D721Med (cell line): ENCODE measurements at places on chromosomes 1 and 21.

DNA sequence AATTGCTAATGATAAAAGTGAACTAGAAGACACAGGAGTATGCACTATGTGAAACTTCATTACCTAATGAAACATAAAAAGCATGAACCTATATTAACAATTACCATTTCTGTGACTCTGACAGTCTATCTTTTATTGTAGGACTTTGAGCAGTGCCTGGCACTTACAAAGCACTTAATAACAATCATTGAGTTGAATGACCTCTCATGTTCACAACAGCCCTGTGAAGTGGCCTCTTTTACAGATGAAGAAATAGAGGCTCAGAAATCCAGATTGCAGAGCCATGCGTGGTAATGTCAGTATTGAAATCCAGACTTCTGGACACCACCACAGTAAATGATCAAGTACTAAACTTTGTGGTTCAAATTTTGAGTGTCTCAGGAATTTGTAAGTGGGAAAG is 326.4 kb downstream of the NTNG1 start:
- no peak for DNase-seq

- no peak for DNase-seq
Observed at GRCh38 chr21:32705139-32705538, 22.7 kb downstream of the SYNJ1 start.

- DNase-seq, result no peak
Observed at GRCh38 chr1:64595871-64596515, 126.1 kb downstream of the CACHD1 start.

DNA sequence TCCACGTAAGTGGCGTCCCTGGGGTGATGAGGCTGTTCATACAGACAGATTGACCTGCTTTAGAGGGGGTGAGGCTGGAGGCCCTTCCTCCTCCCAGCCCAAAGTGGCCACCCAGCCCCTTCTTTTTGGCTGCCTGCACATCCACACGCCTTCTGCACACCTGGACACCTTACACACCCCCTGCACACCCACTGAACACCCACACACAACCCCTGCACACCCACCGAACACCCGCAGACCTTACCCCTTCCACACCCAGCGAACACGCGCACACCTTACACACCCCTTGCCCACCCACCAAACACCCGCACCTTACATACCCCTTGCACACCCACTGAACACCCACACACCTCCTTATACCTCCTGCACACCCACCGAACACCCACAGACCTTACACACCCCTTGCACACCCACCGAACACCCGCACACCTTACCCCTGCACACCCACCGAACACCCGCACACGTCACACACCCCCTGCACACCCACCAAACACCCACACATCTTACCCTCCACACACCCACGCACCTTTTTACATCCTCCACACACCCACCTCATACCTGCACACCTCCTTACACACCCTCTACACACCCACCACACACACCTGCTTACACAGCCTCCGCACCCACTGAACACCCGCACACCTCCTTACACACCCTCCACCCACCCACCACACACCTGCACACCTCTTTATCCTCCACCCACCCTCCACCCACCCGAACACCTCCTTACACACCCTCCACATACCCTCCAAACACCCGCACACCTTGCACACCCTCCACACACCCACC is 37.7 kb downstream of the COQ8A start:
- DNase-seq, result no peak

- DNase-seq, result no peak
Observed at GRCh38 chr1:15426492-15427279, 11.6 kb upstream of the CTRC start.

- DNase-seq, result no peak
Observed at GRCh38 chr1:213003256-213003655, 12.4 kb downstream of the ANGEL2 start.

GRCh38 chr1:199794105-199794863 is 233.2 kb upstream of the NR5A2 start:
- no peak for DNase-seq

- no peak for DNase-seq
Observed at GRCh38 chr1:107963601-107964335, 1.2 kb downstream of the VAV3 start.

DNA sequence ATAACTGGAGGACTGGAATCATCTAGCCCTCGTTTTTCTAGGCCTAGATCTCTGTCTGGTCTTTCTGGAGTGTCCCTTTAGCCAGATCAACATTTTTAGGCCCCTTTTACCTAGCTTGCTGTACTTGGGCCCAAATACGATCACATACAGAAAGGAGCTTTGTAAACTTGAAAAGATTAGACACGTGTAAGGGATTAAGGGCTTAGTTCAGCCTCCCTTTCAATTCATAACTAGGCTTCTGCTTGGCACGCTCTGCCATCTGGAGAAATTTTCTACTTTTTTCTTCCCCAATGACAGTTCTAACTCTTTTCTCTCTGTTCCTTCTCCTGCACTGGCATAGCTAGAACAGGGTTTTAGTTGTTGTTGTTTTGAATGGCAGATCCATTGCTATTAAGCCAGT is 153.3 kb upstream of the BEND5 start:
- no peak for DNase-seq

DNA sequence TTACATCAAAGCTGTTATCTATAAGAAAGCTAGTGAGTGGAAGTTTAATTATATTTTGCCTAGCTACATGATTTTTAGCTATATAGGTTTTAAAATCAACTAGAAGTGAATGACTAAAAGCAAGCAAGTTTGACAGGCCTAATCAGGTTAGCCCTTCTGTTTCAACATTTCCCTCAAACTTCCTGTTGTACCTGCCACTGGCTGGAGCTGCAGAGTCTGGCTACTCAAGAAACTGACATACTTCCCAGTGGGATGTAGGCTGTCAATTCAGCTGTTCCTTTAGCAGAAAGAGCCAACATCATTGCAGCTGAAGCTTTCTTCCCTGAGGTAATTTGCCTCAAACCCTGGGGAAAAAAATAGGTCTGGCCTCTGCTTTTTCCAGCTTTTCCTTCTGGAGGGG is 87.1 kb upstream of the TNR start:
- no peak for DNase-seq

- DNase-seq, result no peak
Observed at GRCh38 chr1:61097722-61098121, 15.4 kb downstream of the NFIA start.

DNA sequence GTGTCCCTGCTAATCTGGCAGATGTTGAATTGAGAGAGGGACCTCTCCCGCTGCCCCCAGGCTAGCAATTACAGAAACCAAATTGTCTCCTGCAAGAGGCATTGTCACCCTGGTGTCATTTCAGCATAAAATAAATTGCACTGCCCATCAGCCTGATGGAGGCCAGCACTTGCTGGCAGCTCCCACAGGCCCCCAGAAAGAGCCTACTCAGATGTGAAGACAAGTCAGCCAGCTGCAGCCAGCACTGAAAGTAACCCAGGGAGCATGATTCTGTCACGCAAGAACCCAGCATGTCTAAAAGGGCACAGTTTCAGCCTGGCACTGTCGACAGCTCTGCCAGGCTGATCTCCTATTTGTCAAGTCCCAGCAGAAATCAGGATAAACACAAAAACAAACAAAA is 110.3 kb upstream of the CTTNBP2NL start:
- no peak for DNase-seq

GRCh38 chr1:78113156-78113916 is 67.6 kb downstream of the GIPC2 start:
- DNase-seq, result no peak

- no peak for DNase-seq
Observed at GRCh38 chr1:213083112-213083445, 32.0 kb downstream of the RPS6KC1 start.

DNA sequence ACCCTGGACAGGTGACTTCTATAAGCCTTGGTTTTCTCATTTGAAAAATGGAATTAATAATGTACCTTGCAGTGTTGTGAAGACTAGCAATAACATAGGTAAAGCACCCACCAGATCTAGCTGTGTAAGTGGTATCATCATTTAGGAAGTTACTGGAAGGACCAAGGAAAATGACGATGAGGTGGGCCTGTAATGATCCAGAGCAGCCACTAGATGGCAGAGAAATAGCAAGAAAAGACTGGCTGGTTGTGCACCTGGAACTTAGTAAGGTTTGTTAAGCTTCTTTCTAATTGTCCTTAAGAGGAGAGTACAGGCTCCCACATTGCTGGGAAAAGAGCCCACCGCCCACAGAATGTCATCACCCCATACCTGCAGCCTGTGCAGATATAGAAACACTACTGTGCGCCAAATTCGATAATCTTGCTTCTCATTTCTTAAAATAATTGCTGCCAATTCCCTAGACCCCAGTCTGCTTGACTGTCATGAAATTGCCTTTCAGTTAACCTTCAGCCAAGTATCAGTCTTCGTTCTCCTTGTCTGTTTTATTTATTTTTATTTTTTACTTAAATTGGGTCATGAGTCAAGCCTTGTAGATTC is 37.2 kb downstream of the WNT4 start:
- DNase-seq, result no peak

DNA sequence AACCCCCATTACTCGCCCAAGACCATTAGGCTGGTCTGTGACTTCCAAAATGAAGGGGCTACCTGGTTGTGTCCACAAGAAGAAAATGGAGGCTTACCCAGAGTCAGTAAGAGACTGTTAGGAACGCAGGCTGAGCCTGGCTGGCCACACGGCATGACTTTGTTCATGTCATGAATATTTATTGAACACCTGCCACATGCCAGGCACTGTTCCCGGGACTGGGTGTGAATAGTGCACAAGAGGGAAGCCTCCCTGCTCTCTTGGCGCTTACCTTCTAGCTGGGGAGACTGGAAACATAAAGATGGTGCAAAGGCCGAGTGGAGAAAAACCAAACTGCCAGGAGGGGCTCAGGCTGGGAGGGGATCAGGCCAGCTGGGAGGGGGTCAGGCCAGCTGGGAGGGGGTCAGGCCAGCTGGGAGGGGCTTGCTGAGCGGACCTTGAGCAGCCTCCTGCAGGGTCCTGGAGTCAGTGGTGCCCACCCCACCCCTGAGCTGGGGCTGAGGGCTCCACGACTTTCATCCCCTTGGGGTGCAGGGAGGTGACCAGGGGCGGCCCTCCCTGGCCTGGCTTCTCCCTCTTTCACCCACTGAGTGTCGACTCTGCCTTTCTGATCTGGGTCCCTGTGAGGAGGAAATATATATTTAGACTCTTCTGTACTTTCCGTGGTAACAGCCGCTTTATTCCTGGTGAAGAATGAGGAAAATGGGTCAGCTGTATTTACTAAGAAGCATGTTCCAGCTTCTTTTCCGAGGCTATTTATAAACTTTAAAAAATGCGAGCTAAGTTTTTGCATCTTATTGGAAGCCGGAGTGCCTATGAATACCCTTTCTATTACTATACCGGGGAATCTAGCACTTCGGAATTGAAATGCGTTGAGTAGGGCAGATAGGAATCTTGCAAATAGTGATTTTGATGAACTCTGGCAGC is 139.0 kb downstream of the CAMTA1 start:
- no peak for DNase-seq

DNA sequence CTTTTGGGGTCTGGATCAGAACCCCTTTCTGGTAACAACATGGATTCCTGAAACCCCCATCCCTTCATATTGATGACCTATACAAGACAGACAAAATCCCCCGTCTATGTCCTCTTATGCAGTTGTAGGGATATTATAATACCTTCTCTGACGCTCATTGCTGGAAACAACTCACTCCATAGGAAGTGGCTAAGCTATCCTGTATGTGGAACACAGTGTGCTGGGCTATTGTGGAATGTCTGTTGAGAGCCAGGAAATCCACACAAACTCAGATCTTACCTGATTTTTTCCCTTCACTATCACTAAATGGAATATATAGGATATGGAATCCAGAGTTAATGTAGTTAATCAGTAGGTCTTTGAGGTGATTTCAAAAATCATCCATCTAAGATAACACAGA is 17.7 kb upstream of the PIK3R3 start:
- DNase-seq, result no peak

DNA sequence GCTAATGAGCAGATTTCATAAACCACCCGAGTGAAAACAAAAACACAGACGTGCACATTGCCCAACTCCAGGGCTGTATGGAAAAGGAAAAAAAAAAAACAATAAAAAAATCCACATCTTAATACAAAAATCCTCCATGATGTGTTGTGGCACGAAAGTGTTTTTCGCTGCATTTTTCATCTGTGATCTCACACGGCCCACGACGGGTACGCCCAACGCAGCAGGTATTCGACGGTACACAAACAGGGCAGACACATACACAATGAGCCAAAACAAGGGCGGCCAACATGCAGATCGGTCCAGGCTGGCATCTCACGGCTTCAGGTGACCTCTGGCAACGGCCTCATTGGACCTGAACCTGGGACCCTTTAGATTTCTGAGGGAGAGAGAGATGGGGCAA is 31.1 kb downstream of the CASZ1 start:
- DNase-seq, result no peak

DNA sequence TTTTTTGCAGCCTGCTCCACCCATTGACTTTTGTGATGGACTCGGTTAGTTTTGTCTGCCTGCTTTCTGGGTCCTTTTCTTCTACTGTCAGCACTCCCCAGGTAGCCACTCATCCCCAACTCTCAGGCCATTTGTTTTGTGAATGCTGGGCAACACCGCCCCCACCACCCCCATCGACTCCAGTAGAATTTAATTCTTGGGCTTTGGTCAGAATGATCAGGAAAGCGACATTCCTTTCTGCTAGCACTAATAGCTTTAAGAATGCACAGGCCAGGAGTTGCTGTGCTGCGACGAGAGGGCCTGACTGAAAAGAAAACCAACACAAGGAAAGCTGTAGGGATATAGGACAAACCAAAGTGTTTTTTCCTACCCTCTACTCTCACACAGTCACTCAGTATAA is 144.4 kb downstream of the CDC7 start:
- no peak for DNase-seq

- no peak for DNase-seq
Observed at GRCh38 chr21:45111703-45112102, 37.3 kb downstream of the ADARB1 start.

DNA sequence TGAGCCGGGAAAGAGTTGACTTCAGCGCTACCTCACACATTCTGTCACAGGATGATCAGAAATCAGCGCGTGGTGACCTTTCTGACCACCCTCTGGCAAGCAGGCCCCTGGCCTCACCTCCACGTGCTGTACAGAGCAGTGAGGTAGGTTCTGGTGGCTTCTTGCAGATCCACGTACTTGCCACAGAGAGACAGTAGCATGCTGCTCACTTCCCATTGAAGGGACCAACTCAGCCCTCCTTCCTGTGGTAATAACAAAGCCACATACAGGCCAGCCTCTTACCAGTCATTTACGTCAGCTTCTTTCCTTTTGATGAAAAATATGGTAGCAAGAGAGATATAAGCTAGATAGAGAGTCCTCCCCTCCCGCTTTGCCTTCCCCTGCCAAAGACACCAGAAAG is 200.7 kb downstream of the CHRM3 start:
- DNase-seq, result no peak

- DNase-seq, result no peak
Observed at GRCh38 chr1:25771221-25772114, 28.5 kb upstream of the SELENON start.

GRCh38 chr1:247184254-247184653 is 12.4 kb upstream of the ZNF124 start:
- DNase-seq, result no peak
